CD4-positive, alpha-beta T cell treated with Interleukin-21 for 1 hour (primary cell): ENCODE measurements at places on chromosomes 16 and 17.
A peak's percentile ranks its signal among the peaks of the same experiment; 100 is the strongest.

DNA sequence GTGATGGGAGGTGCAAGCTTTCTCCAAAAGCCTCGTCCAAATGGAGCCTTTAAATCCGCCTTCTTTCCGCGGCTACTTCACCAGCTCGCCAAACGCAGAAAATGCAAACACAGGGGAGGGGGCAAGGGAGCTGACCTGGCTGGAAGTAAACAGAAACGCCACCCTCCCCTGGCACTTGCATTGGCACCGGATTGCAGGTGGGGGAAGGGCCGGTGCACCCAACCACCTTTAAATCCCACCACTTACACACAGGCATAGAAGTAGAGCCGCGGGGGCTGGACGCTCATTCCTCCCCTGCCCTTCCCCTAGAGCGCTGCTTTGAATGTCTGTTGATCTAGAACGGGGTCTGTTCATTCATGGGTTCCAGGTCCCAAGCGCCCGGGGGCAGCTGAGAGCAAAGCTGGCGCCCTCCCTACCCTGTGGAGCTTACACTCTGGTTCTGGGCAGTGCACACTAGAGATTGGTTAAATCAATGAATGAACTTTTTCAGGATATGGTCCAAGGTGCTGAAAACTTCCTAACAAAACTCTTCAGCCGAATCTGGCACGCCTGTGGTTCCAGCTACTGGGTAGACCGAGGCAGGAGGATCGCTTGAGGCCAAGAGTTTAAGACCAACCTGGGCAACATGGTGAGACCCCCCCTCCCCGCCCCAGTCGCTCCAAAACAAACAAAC, 920 bp upstream of the ZCCHC14 start:
- no peak for DNase-seq

- DNase-seq = no peak
These were observed 23.9 kb upstream of the KLHDC4 start for GRCh38 chr16:87789437-87790291.

DNA sequence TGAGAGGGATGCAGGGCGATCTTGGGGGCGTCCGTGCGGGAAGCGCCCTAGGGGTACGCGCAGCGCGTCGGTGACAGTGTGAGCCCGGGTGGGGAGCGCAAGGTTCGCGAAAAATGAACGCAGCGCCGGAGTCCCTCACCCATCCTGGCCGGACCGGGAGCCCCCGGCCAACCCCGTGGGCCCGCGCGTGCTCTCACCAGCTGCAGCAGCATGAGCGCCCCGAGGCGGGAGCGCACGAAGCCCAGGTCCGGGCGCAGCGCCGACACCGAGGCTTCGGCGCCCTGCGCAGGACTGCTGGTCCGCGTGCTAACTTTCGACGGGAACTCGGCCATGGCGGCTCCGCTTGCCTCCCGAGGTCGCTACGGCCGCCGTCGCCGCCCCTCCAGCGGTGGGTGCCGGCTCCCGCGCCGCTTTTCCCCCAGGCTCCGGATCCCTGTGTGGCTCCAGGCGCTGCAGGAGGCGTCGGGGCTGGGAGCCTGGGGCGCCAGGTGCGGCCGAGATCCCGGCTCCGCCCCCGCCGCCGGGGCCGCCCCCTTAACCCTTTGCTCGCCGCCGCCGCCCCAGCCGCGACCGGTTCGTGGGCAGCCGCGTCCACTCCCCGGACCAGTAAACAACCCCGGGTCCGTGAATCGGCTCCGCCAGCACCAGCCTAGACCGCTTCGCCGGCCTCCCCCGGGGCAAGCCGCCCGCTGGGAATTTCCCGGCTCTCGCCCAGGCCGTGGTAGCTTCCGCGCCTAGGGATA, at the start of gene PLLP:
Gene PLLP, minus strand, starts transcription at position 464 of the 743 bp plus-strand sequence. Its CDS starts 132 bp downstream, at position 332.
- DNase-seq = peak; percentile 45

DNA sequence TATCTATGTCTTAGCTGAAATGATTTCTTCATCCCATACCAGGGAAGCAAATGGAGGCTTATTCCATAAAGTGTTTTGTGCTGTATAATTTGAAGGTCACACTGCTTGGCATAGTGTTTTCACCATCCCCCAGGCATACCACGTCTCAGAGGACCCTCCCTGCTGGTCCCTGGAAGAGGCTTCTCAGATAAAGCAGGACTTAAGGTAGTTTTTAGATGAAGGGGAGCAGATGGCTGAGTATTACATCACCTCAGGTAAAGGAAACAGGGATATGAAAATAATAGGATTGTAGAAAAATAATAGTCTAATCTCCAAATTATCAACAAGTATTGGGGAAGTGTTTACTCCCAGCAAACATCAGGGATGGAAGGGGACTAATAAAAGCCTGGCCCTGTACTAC, 7.3 kb upstream of the SMG1 start:
- no peak for DNase-seq

DNA sequence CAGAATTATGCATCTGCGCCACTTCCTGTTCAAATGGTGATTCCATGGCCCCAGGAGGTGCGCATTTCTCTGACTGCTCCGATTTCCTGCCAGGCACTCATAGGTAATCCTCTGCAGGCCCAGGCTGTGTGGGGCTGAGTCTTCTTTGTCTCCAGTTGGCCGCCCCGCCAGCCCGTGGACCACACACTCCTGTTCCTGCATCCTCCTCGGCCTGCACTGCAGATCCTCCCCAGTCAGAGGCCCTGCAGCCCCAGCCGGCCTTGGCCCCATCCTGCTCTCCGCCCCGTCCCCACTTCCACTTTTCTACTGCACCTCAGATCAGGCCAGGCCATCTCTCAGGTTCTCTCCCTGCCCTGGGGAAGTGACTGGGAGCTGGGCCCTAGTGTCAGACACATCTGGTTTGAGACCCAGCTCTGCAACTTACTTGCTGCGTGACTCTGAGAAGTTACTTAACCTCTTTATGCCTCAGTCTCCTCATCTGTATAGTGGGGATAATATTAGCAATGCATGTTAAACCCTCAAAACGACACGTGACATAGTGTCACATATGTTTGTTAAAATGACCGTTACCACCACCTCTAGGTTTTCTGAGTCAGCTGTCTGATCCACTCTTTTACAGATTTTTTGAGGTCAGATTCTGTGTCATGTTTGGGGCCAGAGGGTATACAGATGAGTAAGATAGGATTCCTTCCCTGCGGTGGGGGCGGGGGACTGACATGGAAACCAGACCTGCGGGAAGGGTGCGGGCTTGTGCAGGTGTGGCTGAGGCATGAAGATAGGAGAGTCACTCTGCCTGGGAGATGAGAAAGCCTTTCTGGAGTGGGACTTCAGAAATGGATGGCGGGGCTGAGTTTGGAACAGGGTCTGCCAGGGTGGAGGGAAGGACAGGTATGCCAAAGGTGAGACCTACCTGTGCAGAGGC, 12.8 kb downstream of the RAB11FIP4 start:
- no peak for DNase-seq

- DNase-seq = peak; percentile 91
These were observed 70.8 kb downstream of the XPO6 start for GRCh38 chr16:28140788-28141618.

GRCh38 chr17:31327534-31328159, 6.2 kb upstream of the EVI2A start:
- no peak for DNase-seq

- DNase-seq = no peak
These were observed 2.0 kb downstream of the CDH3 start for GRCh38 chr16:68646953-68647659.

GRCh38 chr17:80990921-80991644, 558 bp upstream of the CHMP6 start:
- no peak for DNase-seq

DNA sequence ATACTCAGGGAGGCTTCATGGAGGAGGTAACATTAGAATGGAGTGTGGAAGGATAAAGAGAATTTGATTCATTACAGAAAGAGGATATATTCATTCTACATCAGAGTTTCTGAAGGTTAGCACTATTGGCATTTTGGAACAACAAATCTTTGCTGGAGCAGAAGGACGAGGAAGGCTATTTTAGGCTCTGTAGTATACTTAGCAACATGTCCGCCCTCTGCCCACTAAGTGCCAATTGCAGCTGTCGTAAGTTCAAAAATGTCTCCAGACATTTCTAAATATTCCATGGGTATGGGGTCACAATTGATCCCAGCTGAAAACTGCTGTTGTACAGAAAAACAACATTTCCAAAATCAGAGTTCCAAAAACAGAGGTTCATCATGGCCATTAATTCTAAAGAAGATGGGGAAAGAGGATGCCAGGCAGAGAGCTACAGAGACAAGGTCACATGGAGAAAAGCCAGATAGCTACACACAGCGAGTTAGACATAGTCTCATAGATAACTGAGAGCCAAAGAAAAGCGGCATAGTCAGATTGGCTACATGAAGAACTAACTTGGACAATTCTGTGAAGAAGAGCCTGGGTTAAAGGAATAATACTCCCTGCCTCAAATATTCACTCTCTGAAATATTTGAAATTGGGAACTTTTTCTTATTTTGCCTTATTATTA, 846.4 kb upstream of the CDH8 start:
- no peak for DNase-seq

GRCh38 chr17:33267271-33267790, 25.8 kb downstream of the ASIC2 start:
- no peak for DNase-seq
